Stimulated activated CD4-positive, alpha-beta T cell treated with anti-CD3 and anti-CD28 coated beads, TNF-alpha, amount 100 ng/mL, for 1 hour (primary cell): ENCODE measurements at places on chromosomes 7 and 10.

- DNase-seq, result no peak
These were observed 223.5 kb downstream of the PLXNA4 start for GRCh38 chr7:132352800-132353199.

GRCh38 chr10:36802490-36803153, 322.8 kb upstream of the ANKRD30A start:
- no peak for DNase-seq

DNA sequence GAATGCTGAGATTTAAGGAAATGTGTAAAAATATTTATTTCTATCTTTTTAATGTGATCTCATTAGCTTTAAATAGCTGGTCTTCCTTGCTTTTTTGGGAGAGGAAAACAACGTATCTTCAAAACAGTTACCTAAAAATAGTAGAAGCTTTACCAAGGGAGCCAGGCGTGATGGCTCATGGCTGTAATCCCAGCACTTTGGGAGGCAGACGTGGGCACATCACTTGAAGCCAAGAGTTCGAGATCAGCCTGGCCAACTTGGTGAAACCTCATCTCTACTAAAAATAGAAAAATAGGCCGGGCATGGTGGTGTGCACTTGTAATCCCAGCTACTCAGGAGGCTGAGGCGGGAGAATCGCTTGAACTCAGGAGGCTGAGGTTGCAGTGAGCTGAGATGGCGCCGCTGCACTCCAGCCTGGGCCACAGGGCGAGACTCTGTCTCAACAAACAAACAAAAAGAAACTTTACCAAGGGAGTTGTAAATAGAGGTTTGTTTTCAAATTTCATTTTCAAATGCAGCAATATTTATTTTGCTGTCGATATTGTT, 48.4 kb upstream of the ITGB1 start:
- DNase-seq, result no peak

DNA sequence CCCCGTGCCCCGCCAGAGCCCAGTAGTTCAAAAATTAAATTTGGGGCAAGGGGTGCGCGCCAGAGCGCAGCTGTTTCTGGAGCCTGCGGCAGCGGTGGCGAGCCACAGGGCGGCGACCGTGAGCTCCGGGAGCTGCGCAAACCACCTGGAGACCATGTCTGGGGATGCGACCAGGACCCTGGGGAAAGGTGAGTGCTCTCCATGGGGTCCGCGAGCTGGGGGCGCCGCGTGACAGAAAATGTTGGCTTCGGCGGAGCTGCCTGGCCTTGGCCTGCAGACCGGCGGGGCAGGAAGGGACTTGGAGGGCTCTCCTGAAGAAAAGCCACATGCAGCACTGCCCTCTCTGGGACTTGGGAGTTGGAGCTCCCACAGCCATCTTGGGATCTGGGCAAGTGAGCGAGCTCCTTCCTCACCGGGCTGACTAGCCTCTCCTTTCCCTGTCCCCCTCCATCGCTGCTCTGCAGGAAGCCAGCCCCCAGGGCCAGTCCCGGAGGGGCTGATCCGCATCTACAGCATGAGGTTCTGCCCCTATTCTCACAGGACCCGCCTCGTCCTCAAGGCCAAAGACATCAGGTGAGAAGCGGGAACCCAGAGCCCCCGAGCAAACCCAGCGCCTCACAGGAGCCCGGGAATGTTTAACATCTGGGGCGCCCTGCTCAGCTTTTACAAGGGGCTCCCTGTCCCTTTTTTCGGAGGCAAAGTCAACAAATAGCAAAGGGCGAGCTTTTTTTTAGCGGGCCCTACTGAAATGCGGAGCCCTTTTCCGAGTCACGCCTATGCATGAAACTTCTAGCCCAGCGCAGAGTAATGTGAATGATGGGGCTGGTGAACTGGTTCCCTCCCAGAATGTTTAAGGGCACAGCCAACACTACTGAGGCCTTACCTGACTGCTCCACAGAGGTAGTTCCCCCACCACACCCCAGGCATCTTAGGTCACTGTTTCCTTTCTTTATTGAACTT, 6.1 kb downstream of the GSTO2 start:
- DNase-seq, result no peak

GRCh38 chr7:131336956-131337355, 9.3 kb downstream of the MKLN1 start:
- DNase-seq, result no peak

DNA sequence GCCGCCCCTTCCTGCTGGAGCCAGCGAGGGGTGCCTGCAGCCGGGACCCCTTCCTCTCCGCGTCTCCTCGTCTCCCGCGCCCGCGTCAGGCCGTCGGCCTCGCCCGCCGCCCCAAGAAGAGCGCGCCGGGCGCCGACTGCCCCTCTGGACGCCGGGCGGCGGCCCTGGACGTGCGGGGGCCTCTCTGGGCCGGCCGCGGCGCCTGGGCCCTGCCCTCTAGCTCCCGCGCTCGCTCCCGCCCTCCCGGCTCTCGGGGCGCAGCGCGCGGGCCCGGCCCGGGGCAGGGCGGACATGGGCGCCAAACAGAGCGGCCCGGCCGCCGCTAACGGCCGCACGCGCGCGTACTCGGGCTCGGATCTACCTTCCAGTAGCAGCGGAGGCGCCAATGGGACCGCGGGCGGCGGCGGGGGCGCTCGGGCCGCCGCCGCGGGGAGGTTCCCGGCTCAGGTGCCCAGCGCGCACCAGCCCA, 704 bp downstream of the ZNRF2 start:
- DNase-seq, result peak; percentile 2
